ENCODE measurements at places on chromosomes 6 and 20.

GRCh38 chr20:20518263-20518662, 150.4 kb downstream of the INSM1 start:
- peaks cover 98% of the 10 kb centered on the region for H3K36me3 ChIP-seq
- H3K27me3 ChIP-seq = no peaks in the 10 kb centered on the region
- no peaks in the 10 kb centered on the region for H3K4me1 ChIP-seq
- no peak overlapping the region for H3K27ac ChIP-seq

DNA sequence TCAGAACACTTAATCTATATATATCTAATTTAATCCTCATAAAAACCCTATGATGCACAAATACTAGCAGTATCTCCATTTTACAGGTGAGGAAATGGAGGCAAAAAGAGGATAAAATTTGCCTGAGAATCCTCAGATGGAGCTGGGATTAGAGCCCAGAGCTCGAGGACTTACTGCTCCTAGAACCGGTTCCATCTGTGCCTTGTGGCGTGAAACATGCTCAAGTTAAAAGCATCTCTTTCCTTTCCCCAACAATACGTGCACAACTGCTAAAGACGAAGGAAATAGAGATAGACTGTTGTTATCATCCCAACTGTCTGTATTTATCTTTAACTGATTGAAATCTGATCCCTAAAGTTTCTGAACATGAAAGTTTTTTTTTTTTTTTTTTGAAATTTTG, 367.6 kb upstream of the SOX4 start:
- H3K4me3 ChIP-seq = no peak overlapping the region
- H3K4me1 ChIP-seq = no peaks in the 10 kb centered on the region
- no peak for DNase-seq
- H3K36me3 ChIP-seq = no peaks in the 10 kb centered on the region
- no peaks in the 10 kb centered on the region for H3K27me3 ChIP-seq

- H3K36me3 ChIP-seq = no peaks in the 10 kb centered on the region
- no peak for DNase-seq
- no peaks in the 10 kb centered on the region for H3K27me3 ChIP-seq
- H3K27ac ChIP-seq = peak overlapping the region; percentile 75
These were observed 12.8 kb upstream of the HINT3 start for GRCh38 chr6:125943528-125944433.

GRCh38 chr6:35310265-35310831, 12.7 kb downstream of the DEF6 start:
- H3K36me3 ChIP-seq = no peaks in the 10 kb centered on the region
- H3K27me3 ChIP-seq = no peaks in the 10 kb centered on the region
- DNase-seq = no peak
- no peak overlapping the region for H3K4me3 ChIP-seq
- no peaks in the 10 kb centered on the region for H3K4me1 ChIP-seq

Measured in left lung (tissue), 14 donors.